Mesothelial cell of epicardium (in vitro differentiated cells): ENCODE measurements at places on chromosomes 3 and 15. TPM values are rescaled to one million over a fixed set of nuclear protein-coding genes. Genes with fewer than 3 reads are reported as not detected.

C3orf80 gene
- not detected in 3 replicates for total RNA-seq

CCDC13 gene
- 0.55 to 0.90 TPM (median 0.60 TPM) in 3 replicates for total RNA-seq

- DNase-seq: peak; percentile 77
These were observed 56.6 kb upstream of the PRTG start for GRCh38 chr15:55799291-55800212.

- no peak for DNase-seq
These were observed 33.0 kb downstream of the CCDC12 start for GRCh38 chr3:46943237-46944187.

NXPE3 gene
- 11.6 to 12.7 TPM (median 12.7 TPM) in 3 replicates for total RNA-seq

DNA sequence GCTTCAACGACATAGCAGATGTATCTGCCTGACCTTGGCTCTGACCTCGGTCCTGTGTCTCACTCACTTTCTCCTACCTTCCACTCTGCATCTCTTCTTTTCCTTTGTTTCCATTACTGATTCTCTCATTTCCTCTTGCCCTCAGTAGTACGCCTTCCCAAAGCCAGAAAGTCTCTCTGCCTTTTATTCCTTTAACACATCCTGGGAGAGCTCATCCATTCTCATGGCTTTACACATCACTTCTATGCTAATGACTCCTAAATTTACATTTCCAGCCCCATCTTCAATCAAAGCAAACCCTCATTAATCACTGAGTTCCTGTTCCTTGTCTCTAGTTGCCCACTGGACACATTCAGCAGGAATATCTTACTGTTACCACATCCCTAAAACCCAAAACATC is 938.6 kb downstream of the NTRK3 start:
- no peak for DNase-seq
